Effector memory CD8-positive, alpha-beta T cell (primary cell): ENCODE measurements at places on chromosomes 12 and 14.
A peak's percentile ranks its signal among the peaks of the same experiment; 100 is the strongest.

- peak; percentile 66 for DNase-seq
Observed at GRCh38 chr12:57744194-57744776, 554 bp upstream of the TSPAN31 start.

DNA sequence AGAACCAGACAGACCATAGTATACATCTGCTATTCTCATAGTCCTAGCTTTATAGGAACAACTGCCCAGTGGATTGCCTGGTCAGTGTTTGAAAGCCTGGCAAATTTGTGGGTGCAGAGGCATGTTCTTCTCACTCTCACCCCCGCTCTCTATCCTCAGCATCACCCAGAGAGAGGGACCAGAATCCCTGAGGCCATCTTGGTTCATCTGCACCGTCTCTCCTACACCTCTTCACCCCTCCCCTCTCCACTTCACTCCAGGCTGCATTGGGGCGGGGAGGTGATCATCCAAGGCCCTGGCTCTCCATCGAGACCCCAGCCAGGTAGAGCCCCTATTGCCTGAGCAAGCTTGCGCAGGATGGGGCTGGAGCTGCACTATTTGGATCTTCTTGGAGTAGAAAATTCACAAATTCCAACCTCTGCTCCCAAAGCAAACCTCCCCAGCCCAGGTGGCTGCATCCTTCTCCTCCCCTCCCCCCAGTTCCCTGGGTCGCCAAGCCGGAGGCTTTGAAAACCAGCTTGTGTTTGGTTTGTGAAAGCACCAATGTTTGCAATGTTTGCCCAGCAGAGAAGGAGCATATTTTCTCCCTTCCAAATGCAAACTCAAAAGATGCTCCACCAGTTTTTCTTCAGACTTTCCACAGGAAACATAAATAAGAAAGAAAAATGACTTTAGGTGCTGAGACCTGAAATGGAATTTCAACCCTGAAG lies 18.6 kb upstream of the COL2A1 start:
- no peak for DNase-seq

GRCh38 chr12:84696281-84696680 lies 216.3 kb downstream of the SLC6A15 start:
- DNase-seq: no peak

DNA sequence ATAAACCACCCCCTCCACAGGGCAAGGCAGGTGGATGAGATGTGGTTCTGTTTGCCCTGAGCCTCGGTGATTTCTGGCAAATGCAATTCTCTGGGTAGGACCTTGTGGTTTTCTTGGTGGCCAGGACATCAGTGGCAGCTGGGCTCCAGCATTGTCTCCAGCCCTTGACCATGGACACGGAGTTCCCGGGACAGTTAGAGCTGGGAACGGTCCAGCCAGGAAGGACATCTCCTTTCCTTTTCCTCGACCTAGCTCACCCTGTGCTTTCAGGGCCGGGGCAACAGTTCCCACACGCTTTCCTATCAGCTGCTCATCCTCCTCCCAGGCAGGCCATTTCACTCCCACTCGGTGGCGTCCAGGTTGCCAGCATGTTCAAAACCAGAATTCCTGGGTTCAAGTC lies 9.2 kb downstream of the SERPINA4 start:
- no peak for DNase-seq

DNA sequence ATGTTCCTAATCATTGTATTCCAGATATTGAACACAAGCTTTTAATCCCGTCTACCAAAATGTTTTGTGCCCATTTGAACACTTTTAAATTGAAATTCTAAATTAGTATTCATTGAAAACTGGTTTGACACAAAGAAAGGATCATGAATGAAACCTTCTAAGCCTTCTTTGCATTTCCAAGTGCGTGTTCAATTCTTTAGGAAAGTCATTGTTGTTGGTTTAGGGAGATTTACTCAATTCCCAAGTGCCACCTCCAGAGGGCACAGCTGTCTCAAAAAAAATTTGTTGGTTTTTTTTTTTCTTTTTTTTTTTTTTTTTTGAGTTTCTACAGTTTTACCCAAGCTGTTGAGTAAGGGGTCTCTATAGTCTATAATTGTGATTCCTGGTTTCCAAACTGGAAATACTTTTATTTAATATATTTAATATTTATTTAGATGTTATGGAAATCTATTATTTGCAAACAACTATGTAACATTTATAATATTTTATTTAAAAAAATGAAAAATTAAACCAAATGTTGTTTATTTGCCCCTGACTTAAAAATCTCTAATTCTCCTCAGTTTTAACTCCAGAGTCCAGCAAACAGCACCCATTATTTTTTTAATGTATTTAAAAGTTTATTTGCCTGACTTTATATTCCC lies 79.9 kb downstream of the NEDD1 start:
- no peak for DNase-seq

DNA sequence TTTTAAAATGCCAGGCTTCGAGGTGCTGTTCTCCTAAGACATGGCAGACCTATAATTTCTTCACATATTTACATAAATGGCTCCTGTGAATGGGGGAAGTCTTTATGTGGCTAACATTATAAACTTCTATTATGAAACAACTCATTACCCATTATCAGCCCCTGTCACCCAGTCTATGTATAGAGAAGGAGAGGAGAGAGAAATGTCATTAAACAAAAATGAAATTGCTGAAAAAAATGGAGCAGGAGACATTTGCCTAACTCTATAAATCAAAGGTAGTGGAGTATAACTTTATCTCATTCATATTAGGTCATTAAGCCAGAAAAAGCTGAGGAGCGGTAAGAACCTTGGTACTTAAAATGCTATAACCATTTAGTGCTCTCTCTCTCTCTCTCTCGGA lies 71.9 kb upstream of the KRR1 start:
- DNase-seq: no peak

- no peak for DNase-seq
Observed at GRCh38 chr14:72513965-72514659, 379.8 kb downstream of the DPF3 start.

DNA sequence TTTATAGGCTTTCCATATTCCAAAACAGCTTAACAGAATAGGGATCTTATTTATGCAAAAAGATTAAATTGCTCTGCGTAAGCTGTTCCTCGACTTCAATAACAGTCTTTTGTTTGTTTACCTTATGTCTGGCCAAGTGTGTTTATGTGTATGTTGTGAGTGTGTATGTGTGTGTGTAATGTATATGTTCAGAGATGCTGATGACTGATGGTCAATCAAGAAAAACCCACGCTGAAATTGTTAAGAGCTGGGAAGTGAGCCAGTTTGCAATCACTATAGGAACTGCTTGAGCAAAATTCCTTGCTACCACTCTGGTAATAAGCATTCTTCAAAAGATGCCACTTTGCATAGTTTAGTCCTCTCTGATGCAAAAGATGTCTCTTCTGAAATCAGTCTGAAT lies 59.6 kb downstream of the PRKD1 start:
- no peak for DNase-seq

DNA sequence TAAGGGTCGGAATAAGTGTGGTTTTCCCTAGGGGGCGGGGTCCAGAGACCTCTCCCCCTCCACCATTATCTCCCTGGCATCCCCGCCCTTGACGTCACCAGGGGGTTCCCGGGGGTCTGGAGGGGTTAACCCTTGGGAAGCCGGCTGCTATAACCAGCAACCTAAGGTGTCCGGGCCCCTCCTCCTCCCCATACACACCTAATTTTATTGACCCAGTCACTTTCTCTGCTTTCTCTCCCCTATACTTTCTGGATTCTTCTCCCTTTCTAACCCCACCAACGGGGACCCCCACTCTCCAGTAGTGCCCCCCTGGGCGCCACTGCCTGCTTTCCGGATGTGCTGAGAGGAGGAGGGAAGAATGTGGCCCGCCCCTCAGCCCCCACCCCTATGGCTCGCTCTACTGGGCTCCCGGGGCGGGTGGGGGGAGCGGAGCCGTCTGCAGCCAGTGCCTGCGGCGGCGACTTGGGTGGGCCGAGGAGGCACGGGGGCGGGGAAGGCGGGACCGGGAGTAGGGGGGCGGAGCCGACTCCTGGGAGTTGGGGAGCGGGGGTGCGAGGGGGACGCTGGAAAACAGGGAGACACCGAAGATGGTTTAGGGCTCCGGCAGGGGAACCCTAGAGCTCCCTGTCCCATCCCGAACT lies 1.8 kb downstream of the GLI1 start:
- DNase-seq: no peak

DNA sequence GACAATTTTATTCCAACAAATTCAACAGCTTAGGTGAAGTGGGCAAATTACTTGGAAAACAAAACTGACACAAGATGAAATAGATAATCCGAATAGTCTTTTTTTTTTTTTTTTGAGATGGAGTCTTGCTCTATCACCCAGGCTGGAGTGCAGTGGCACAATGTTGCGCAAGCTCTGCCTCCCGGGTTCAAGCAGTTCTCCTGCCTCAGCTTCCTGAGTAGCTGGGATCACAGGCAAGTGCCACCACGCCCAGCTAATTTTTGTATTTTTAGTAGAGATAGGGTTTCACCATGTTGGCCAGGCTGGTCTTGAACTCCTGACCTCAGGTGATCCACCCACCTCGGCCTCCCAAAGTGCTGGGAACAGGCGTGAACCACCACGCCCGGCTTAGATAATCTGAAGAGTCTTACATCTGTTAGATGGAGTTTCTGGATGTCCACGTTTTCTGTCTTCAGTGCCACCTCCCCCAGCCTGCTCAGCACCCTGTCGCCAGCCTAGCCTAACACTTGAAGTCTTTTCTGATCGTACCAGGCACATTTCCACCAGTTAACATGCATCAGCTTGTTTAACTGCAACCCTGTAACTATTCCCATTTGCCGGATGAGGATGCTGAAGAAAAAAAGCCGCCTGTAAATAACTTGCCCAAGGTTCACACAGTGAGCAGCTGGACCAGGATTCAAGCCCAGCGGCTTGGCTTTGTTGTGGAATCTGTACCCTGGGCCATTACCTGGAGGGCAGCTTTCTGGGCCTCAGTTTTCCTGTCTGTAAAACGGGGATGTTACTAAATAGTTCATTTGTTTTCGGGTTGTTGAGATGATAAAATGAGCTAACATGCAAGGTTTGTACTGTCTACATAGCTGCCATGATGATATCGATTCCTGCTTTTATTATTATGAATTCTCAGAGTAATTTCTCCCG lies 26.4 kb downstream of the FBRSL1 start:
- no peak for DNase-seq

GRCh38 chr14:57903954-57904353 lies 38.1 kb upstream of the SLC35F4 start:
- DNase-seq: no peak

- DNase-seq: no peak
Observed at GRCh38 chr12:5499566-5500330, 67.8 kb downstream of the NTF3 start.

DNA sequence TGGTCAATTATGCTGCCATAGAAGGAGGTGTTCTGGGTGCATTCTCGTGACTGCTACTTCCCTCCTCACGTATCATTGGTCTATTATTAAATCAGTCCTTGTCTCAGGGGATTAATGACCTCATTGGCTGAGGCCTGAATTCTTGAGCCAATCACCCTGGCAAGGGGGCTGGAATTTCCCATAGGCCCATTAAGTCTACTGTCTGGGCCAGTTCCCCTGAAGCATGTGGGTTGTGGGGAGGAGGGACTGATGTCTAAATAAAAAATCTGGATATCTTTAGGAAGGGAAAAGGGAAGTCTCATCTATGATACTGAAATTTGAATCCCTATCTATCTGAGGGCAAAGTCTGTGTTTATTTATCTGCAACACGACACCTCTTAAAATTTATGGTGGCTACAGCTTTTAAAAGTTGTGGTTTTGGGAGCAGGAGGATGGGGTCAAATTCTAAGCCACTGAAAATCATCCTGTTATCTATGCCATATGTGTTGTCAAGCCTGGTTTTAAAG lies 71.9 kb downstream of the DYRK2 start:
- DNase-seq: no peak

DNA sequence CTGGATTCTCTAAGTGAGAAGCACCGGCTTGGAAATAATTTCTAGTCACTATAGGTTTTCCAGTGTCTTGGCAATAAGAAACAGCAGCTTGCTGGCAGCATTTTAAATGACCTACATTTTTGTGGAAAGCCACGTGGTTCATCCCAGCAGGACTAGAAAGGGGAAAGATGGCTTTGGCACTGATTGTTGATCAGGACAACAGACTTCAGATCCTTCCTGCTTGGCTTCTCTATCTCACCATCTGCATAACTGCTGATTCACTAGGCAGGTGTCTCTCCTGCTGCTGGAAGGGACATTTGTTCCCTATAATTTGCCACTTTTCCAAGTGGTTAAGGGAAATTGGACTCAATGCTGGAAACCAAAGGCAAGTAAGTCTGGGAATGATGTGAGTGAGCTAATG lies 131.0 kb downstream of the TTC8 start:
- DNase-seq: no peak

GRCh38 chr14:38046160-38046559 lies 161.5 kb upstream of the SSTR1 start:
- no peak for DNase-seq

GRCh38 chr12:9636150-9636850 lies 28.6 kb upstream of the KLRB1 start:
- DNase-seq: no peak

GRCh38 chr12:65958456-65958855 lies 134.2 kb downstream of the HMGA2 start:
- no peak for DNase-seq

GRCh38 chr14:95609398-95609990 lies 74.6 kb downstream of the GLRX5 start:
- no peak for DNase-seq

GRCh38 chr14:29735459-29735858 lies 192.2 kb downstream of the PRKD1 start:
- no peak for DNase-seq

GRCh38 chr14:65134651-65135579 lies 32.6 kb upstream of the MAX start:
- no peak for DNase-seq

DNA sequence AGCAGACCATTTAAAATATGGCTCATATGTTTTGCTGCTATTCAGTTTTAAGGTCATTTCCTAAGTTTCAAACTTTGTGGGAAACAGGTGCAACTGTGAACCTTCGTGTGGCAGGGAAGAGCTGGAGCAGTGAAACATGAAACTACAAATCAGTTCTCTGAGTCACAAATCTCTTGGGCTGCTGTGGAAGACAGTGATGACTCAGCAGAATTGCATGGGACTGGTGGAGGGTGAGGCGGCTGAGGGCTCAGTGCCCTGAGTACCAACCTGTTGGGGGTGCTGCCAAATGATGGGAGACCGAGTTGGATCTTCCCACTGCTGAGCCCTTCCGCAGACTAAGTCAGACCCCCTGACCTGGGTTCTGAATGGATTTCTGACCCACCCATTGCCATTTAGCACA lies 8.4 kb upstream of the CALM1 start:
- no peak for DNase-seq

GRCh38 chr14:68297039-68297438 lies 477.5 kb downstream of the RAD51B start:
- no peak for DNase-seq

- DNase-seq: no peak
Observed at GRCh38 chr12:111598637-111599452, at the start of gene ATXN2. Gene ATXN2, minus strand, starts transcription at chr12:111599315. Its CDS starts 281 bp downstream, at chr12:111599034.

DNA sequence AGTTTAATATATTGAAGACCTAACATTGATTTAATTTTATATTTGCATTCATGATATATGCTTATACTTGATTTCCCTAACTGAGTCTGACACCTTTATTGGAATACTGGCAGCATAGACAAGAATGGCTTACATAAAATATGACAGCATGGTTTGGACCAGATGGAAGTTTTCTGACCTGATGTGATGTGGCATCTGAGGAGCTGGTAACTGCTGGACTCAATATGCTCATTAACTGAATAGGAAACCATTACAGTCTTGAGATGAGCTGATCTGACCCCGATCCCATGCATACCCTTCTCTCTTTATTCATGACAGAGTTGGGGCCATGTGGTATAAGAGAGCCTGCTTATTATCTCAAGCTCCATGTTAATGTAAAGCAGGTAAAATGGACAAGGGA lies 604.8 kb upstream of the SEL1L start:
- no peak for DNase-seq
